ENCODE measurements at places on chromosomes 11 and 22.

DNA sequence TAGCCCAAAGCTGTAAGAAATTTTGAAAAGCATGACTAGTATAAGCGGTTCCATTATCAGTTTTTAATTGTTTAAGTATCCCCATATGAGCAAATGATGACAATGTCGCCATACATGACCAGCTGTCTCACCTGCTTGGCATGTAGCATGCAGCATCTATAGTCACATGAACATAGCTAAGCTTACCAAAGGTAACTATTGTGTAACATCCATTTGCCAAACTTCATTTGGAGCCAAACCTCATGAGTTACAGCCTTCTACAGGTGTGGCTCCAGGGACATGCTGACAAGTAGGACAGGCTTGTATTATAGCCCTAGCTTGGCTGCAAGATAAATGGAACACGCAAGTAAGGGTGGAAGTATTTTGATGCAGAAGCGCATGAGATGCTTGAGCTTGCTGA, 30.4 kb downstream of the OR10A6 start:
- no peak for DNase-seq

- no peak for DNase-seq
Observed at GRCh38 chr11:72998676-72999075, 143.4 kb downstream of the FCHSD2 start.

- no peak for DNase-seq
Observed at GRCh38 chr11:77086521-77087472, 15.8 kb upstream of the OMP start.

DNA sequence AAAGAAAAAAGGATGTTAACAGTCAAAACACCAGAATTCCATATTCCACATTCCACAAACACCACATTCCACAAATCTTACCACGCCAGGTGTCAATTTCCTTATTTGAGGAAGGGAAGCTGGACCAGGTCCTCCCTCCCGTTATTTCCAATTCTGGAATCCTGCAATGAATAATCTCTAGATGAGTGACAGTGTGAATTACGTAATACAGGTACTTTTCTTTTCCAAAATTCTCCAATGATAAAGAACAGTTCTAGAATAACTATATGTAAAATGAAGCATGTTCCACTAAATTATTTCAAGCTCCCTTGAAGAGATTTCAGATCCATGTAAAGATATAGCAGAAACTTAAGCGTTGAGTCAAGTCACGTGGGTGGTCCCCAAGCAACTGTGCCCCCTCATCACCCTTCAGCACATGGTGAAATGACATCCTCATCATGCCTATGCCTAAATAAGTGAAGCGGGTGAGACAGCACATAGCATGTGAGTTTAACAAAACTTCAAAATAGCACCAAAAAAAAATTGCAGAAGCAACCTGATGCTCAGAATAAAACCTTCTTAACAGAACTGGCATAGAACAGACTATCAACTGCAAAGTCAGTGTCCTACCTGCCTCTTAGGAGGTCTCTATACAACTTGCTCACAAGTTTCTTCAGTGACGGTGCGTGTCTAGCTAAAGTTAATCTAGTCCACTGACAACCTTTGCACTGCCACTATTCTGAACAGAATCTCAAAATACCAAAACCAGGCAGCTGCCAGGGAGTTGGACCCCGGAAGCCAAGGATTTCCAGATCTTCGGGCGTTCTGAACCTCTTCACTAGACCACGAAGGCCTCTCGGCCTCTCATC, 876 bp downstream of the NFRKB start:
- no peak for DNase-seq

DNA sequence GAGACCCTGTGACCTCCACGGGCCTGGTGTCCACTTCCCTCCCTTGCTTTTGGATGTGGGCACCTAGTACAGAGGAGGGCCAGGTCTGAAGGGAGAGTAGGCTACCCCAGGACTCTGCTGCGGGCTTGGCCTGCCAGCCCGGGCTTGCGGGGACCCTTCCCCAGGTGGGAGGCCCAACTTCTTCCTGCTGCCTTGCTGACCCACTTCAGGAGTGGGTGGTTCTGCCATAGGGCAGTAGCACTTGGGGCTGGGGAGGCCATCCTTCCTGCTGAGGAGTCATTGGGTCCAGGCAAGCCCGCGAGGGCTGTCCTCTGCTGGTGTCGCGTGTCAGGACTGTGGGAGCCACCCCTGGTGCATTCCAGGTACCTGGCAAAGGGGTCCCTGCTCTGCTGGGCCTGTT, 1250.0 kb downstream of the BRD1 start:
- DNase-seq, result no peak

GRCh38 chr11:65043881-65044501, 3.0 kb downstream of the SAC3D1 start:
- DNase-seq, result no peak

- no peak for DNase-seq
Observed at GRCh38 chr11:79040348-79040747, 400.5 kb downstream of the TENM4 start.

DNA sequence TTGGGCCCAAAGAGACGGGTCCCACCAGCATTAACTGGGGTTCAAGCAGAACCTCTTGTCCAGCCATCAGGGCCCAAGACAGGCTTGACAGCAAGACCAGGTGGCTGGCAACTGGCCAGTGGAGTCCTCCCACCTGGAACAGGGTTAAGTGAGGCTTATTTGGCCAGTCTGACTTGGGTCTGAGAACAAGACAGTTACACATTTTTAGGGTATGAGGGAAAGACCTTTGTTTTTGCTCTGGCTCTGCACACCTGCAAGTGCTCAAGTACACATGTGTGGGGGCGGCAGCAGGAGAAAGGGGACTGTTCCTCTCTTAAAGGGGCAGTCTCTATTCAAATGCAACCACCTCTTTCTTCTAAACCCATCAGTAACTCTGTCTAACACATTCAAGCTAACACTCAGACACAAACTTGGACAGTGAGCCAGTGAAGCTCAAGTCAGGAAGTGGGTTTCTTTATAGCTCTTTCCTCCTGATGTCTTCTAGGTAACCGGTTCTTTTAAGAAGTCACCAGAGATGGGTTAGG, 116.2 kb downstream of the ETS1 start:
- DNase-seq, result no peak

DNA sequence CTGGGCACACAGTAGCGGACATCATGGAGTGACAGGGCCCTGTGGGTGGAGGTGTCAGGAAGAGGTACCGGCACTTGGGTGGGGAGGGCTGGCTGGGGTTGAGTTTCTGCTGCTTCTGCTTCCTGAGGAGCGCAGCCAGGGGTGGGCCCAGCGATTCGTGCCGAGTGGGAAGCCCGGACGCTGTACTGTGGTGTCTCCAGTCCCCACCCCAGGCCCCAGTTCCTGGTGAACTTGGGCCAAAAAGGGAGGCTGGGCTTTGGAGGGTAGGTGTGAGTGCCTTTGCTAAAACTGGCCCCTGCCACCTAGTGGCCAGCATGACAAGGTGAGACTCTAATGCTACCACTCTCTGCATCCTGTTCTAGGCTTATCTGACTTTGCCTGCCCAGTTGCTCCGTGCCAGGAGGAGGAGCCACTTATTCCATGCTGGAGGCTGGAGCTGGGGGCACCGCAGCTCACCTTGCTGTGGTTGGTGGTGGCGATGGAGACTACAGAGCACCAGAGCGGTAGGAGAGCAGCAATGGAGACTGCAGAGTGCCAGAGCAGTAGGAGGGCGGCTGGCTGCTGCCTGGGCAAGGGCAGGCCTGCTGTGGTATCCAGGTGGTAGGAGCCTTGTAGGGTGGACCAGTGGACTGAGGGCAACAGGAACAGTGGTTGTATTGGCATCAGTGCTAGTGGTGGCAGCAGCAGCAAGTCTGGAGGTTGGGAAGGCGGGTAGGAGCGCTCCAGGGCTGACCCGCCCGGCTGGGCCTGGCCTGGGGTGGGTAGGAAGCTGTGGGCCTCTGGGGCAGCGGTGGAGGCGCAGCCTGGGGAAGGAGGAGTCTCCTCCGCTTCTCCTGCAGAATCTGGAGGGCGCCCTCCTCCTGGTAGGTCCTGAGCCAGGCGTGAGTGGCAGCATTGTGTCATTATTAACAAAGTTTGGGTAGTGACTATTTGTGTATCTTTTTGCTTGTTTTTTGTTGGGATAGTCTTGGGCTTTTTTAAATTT, 2.2 kb upstream of the RFPL2 start:
- no peak for DNase-seq

- DNase-seq, result no peak
Observed at GRCh38 chr11:2100361-2101170, 38.6 kb downstream of the IGF2 start.

DNA sequence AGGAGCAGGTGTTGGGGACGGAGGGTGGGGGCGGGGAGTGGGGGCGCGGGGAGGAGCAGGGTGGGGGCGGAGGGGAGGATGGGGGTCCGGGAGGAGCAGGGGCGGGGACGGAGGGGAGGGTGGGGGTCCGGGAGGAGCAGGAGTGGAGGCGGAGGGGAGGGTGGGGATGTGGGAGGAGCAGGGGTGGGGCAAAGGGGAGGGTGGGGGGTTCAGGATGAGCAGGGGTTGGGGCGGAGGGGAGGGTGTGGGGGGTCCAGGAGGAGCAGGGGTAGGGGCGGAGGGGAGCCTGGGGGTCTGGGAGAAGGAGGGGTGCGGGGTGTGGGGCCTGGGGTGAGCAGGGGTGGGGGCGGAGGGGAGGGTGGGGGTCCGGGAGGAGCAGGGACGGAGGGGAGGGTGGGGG, 17.1 kb downstream of the CRELD2 start:
- no peak for DNase-seq

- DNase-seq, result no peak
Observed at GRCh38 chr11:112961146-112961668, at the start of gene NCAM1. NCAM1 (plus strand) TSS chr11:112961420.

DNA sequence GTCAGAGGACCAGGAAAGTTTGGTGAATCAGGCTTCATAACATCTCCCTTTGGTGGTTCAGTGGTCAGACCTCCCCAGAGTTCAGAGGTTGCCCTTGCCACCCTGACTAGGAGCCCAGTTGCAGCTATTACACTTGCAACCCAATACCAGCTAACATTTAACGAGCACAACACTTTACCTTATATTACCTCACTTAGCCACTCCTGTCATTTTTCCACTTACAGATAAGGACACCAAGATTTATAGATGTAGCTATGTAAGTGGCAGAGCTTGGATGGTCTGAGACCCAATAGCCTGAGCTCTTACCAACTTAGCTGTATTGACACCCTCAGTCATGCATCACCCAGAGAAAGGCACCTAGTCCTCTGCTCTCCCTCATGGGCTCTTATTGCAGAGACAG, 234.7 kb downstream of the INSC start:
- DNase-seq, result no peak

Data from activated gamma-delta T cell (primary cell).